ENCODE measurements at places on chromosomes 4 and X.

DNA sequence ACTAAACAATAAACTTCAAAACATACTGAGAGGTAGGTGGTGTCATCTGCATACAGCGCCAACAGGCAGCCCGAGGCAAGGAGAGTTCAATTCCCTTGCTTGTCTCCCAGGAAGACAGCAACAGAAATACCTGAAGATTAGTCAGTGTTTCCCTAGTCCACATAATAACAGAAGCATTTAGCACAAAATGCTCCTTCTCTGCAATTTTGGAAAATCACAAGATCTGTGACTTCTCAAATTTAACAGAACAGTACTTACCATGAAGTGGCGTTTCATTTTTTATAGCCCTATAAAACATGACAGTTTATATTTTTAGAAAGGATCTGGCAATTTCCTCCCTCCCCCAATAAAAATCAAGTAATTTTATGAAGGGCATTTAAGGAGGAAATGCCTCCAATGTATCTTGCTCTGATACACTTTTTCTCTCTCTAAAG lies 67.1 kb upstream of the MYOZ2 start:
- DNase-seq = no peak

- DNase-seq = no peak
Observed at GRCh38 chr4:37689353-37690095, 3.3 kb upstream of the RELL1 start.

DNA sequence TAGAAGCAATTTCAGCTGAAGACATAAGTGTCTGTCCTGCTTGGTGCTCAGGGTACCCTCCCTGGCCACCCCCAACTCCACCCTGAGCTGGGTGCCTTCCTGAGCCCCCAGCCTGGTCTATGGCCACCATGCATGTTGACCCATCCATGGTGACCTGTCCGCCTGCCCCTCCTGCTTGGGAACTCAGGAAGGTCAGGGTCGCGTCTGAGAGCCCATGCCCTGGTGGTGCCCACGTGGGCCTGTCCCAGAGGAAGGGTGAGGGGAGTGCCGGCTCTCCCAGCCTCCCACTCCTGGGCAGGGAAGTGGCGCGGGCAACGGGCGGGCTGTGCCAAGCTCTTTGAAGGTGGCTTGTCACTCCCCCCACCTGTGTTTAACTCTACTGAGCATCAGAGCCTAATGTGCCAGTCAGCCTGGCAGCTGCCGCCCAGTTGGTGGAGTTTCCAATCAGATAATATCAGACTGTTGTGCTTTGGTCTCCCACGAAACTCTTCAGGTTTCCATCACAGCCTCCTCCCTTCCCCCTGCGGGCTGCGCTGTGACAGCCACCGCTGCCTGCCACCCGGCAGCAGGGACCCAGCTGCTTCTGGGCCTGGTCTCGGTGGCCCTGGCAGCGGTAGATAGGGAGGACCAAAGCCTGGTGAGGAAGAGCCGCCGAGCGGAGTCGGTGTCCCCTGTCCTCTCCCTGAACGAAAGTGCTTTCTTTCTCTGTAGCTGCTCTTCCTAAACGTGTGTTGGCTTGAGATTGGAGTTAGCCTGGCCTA lies 4.8 kb downstream of the SH3BP2 start:
- no peak for DNase-seq

- no peak for DNase-seq
Observed at GRCh38 chr4:4477391-4477790, 64.5 kb downstream of the STX18 start.

DNA sequence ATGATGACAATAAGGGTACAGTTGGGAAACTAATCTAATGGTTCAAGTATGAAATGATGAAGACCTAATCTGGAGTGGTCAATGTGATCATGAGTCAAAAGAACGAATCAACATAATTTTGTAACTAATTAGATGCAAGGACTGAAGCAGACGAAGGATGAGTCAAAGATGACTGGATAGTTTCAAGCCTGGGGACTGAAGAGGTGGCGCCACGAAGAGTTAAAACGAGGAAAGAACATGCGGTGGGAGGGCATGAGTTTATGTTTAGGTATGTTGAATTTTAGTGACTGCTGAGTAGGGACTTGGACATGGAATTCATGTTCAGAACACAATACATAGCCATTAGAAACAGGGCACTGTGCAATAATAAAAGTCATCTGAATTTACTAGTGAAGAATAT lies 221.5 kb upstream of the FAM241A start:
- DNase-seq = no peak

DNA sequence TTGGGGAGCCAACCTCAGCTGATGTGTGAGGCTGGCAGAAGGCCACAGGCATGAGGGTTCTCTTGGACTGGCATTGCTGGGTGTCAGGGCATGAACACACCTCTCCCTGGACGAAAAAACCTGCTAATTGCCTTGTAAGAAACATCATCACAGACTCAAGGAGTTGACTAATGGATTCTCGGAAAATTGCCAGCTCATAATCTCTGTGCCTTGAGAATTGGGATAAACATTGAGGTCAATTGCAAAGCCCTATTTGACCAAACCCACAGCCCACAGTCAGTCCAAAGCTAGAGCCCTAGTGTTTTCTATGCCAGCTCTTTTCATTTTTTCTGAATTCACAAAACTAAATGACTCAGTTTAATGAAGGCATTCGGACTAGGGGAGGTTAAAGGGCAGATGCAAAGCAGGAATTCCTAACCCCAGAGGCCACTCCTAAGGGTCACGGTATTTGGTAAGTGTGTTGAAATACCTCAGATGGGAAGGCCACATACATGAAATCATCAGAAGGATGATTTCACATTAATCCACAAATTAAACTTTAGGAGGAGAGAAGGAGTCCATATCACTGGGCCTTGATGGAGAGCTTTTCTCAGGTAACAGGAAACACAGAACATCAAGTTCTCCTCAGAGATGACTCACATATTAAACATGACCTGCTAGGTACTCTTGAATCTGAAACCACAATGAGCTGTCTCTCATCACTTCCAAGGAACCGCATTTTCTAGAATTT lies 39.0 kb upstream of the RASL11B start:
- DNase-seq = no peak

- no peak for DNase-seq
Observed at GRCh38 chr4:140130677-140131076, 23.3 kb downstream of the MAML3 start.

DNA sequence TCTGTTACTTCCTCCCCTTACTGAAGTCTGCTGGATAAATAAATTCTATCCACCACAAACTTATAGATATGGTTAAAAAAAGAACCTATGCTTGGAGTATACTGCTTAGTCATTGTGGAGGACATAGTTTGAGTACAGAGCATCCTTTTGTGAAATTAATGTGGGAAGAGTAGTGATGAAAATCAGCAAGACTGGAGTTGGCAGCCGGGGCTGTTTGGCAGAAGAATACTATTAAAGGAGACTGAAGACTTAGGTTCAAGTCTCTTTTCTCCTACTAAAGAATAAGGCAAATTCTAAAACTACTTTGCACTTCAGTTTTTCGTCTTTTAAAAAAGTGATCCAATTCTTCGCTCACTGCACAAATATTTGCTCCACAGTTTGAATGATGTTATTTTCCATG lies 326.6 kb upstream of the ATOH1 start:
- DNase-seq = no peak
